ENCODE measurements at places on chromosomes 3 and 15.
A peak's percentile ranks its signal among the peaks of the same experiment; 100 is the strongest.

GRCh38 chr3:172749230-172749965 lies 1.1 kb upstream of the ECT2 start:
- no peak for DNase-seq

GRCh38 chr3:127949446-127950055 lies 34.5 kb downstream of the KBTBD12 start:
- no peak for DNase-seq

- no peak for DNase-seq
Measured at GRCh38 chr3:196275126-196275525, 12.4 kb downstream of the PCYT1A start.

DNA sequence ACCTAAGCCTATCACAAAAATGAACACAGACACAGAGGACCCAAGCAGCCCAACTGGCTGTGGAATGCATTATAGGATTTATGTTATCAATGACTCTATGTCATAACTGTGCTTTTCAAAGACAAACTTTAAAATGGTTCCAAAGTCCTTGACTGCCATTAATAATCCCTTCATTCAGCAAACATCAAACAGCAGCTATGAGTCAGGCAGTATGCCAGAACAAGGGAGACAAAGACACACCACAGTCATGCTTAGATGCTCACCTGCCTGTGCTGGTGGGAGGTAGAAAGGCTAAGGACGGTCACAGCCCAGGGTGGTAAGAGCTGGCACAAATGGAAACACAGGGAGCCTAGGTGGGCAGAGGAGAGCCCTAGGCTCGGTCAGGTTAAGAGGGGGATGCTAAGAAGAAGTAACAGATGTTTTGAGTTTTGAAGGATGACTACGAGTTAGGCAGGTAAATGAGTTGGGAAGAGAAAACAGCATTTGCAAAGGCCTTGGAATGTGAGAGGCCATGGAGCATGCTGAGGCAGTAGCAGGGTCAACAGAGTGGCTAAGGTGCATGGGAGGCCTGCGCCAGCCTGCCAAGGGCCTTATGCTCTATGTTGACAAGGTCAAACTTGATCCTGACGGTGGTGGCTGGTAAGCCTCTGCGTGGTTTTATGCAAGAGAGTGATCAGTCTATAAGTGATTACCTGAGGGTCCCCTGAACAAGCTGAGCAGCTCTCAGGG lies 23.0 kb downstream of the NMNAT3 start:
- no peak for DNase-seq

GRCh38 chr15:48406911-48407310 lies 75.7 kb downstream of the DUT start:
- no peak for DNase-seq

DNA sequence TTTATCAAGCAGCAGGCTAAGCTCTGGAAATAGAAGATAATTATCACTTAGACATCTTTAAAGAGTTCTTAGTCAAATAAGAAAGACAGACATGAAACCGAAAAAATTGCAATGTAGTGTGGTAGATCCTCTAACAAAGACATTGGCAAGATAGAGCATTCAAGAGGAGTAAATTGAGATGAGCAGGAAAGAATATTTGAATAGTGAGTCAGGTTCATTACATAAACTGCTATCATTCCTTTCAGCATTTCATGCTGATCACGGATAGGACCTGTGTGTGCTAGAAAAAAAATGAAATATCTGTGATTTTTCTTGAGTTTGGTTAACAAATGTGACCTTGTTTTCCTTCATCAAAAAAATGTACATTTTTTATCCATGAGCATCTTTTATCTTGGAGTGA lies 460.9 kb downstream of the OTOL1 start:
- no peak for DNase-seq

DNA sequence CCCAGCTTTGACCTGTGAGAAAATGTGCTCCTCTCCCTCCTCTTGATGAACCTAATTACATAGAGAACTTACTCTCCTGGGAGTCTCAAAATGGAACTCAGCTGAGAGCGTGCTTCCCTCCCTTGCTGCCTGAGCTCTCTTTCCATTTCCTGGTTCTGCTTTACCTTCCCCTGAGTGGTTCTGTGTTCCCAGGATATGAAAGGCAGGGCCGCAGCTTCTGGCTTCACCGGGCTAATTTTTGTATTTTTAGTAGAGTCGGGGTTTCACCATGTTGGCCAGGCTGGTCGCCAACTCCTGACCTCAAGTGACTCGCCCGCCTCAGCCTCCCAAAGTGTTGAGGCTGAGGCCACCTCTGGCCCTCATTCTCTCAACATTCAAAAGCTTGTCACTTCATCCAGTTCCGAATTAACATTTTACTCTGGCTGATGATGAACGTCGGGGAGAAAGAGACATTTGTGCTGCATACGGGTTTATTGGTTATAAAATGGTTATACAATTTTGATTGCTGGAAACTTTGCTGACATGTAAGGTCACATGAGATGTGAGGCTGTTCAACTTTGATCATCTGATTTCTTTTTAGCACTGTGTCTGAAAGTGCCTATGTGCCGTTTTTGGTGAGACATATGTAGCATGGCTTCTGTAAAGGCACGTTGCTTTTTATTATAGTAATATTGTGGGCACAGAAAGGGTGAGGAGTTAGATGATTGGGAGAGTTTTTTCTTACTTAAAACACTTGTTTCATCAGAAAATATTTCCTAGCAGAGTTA lies 6.6 kb downstream of the PLS1 start:
- no peak for DNase-seq

- no peak for DNase-seq
Measured at GRCh38 chr15:43107751-43108150, 1.9 kb upstream of the UBR1 start.

- DNase-seq = peak; percentile 89
Measured at GRCh38 chr3:129560911-129561594, 18.1 kb downstream of the H1-8 start.

GRCh38 chr15:62392376-62392775 lies 227.3 kb upstream of the C2CD4B start:
- peak; percentile 44 for DNase-seq

GRCh38 chr3:134761213-134761612 lies 33.8 kb upstream of the EPHB1 start:
- no peak for DNase-seq

GRCh38 chr15:80556694-80557367 lies 138.3 kb upstream of the ABHD17C start:
- DNase-seq = no peak

DNA sequence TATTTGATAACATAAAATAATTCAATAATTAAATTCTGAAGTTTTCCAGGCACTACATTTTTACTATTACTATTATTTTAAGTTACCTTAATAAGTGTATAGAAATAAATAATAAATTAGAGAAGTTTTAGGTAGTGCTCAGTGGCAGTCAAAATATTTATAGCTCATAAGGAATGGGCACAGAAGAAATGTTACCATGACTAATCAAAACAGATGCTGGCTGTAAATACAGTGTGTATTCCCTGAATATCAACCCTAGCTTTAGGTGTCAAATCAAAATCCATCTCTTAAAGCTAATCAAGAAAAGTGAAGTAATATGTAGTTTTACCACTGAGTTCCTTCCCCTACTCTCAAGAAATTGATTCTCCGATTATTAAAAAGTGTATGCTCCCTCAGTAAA lies 35.5 kb downstream of the ZBTB20 start:
- no peak for DNase-seq

DNA sequence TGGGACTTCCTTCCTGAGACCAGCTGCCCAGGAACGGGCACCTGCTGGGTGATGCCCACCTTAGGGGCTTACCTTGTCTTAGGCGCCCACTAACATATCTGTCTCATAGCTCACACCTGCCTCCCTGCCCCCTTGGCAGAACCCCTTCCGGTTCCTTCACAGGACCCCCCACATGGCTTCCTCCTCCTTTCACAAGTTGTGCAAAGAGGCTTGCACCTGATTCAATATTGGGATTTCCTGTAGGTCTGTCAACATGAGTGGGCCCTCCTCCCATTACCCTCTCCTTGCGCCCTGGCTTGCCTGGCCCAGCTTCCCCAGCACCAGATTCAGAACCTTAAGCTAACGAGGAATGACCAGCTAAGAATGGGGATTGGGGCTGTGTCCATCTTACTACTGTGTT lies 633 bp downstream of the THPO start:
- DNase-seq = no peak

GRCh38 chr15:33671456-33671855 lies 296.8 kb upstream of the CHRM5 start:
- DNase-seq = no peak

- no peak for DNase-seq
Measured at GRCh38 chr3:127233371-127233770, 40.4 kb downstream of the PRR23E start.

DNA sequence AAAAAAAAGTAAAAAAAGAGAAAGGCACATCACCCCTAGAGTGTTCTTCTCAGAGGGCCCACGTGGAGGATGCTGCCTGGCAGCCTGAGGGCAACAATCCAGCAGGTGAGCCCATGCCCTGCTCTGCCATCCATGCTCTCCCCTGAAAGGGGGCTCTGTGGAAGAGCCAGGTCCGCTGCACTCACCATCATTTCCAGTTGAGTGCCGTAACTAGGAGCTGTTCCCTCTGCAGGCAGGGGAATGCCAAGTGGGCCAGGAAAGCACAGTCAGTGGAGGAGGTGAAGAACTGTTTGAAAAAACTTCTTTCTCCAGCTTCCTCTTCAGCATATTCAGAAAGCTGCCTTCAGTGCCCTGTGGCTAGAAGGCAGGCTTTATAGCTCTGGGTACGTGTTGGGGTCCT lies 84.1 kb downstream of the ABHD5 start:
- DNase-seq = no peak

- DNase-seq = no peak
Measured at GRCh38 chr15:34374816-34375215, 7.8 kb upstream of the LPCAT4 start.

- no peak for DNase-seq
Measured at GRCh38 chr3:41195946-41196345, 3.4 kb upstream of the CTNNB1 start.

DNA sequence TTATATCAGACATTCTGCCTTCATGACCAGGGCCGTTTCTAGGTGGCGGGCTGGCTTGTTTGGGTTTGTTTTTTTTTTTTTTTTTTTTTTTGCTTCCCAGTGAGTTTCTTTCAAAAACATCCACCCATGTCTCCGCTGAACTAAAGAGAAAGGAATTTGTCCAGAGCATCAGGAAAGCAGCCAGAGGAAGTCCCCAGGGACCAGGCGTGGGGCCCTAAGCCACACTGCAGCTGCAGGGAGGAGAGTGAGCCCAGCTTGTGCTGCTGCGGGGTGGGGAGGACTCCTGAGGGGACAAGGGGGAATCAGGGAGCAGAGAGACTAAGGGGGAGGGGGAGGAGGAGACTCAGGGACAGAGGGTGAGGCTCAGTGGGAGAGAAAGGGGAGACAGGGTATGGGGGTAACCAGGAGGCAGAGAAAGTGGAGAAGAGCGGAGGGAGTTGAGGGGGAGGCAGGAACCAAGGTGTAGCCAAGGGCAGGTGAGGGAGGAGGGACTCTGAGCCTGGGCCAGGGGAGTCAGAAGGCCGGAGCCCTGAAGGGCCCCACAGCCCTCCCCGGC lies 49.5 kb downstream of the CYP11A1 start:
- DNase-seq = peak; percentile 93

DNA sequence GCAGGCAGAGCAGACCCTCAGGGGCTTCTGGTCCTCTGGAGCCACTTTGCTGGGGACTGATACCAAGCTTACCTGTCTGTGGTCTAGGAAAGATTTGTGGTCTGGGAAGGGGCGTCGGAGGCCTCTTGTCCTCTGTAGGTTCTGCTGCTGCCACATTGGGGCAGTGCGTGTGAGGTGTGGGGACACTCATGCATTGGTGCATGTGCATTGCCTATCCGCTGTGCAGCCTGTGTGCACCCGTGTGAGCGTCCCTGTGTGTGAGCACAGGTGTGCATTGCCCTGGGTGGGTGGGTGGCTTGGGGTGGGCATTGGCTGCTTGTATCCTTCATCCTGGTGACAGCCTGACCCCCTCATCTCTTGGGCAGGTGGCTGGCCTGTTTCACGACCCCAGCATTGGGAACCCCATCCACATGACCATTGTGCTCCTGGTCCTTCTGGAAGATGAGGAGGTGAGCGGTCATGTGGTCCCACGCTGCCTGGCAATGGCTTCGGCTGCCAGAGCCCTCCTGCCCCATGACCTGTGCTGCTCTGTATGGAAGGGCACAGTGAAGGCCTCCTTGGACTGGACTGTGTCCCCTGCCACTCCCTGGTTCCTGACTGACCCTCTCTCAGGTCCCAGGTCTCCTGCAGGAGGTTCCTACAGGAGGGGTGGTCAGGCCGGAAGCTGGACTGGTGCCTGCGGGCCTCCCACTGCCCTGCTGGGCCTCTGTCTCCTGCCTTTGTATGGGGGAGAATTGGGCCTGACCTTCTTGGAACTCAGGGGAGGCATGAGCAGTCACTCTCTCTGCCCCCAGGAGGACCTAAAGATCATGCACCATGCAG lies 41.5 kb downstream of the SAXO2 start:
- DNase-seq = no peak

DNA sequence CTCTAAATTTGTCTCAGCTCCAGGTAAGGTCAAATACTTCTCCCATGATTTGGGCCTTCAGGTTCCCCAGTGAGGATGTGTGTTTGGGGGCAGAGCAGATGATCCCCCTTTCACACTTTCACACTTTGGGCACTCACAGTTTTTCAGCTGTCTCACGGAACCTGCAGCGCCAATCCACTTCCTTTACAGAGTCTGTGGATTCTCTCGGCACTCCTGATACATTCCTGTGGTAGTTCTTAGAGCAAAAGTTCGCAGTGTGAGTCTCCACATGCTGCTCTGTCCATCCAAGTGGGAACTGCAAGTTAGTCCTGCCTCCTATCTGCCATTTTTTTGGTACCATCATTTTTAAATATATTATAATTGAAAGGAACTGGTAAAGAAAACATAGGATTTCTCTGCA lies 20.2 kb upstream of the CPOX start:
- no peak for DNase-seq

DNA sequence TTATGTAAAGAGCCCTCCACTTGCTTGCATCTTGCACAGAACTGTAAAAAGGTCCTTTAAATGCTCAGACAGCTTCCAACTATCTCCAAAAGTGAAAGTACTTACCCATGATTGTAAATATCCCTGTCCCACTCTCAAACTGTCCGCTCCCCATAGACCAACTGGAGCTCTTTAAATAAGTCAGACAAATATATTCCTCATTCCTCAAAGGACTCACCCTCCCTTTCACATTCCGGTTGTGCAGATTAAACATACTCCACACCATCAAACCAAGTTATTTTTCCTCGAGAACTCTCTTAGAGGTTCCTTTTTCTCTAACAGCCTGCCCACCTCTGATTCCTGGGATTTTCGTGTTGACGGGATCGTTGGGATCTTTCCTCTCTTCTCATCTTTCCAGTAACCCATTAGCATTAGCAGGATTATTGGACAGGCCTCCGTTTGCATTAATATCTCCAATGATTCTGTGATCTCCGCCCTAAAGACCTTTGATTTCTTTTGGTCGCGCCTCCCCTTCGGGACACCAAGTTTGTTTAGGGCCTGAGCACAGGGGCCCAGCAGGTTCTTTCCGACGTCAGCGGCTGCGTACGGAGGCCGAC lies 763 bp downstream of the GOLGB1 start:
- DNase-seq = no peak

DNA sequence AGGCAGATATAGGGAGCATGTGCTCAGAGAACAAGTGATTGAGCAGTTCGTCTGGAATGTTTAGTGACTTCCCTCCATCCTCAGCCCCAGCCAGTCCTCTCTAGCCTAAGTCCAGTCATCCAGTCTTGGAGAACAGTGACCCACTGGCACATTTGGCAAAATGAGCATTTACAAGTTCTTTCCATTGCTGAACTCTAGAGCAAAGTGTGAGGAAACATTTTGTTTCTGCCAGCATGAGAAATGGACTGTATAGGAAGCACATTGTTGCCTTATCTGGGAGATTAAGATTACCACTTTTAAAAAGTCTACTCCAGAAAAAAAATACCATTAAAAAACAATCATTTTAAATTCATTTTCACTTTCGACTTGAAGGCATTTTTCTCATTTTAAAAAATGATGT lies 353.6 kb downstream of the SHQ1 start:
- no peak for DNase-seq

Measured in heart left ventricle (tissue), 16 donors.